ENCODE measurements at places on chromosomes 4 and X.

- no peak for DNase-seq
These were observed 96.5 kb downstream of the ARHGAP10 start for GRCh38 chr4:147828331-147828905.

DNA sequence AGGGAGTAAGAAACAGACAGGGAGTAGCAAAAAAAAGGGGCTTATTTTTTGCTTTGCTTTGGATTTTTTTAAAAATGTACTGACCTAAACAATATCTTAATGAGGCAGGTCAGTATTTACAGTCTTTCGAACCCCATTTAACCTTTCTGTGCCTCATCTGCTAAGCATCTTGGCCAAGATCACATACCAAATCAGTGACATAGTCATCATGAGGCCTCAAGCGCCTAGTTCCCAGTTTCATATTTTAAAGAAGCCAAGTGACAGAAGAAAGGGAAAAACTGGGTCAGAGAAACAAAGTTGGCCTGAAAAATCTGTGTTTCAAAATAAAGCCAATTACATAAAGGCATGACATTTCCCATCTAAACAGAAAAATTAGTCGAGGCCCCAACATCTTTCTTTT, 94.6 kb upstream of the WDR44 start:
- no peak for DNase-seq

- DNase-seq = no peak
These were observed 44.1 kb downstream of the SLC16A2 start for GRCh38 chrX:74465424-74465823.

DNA sequence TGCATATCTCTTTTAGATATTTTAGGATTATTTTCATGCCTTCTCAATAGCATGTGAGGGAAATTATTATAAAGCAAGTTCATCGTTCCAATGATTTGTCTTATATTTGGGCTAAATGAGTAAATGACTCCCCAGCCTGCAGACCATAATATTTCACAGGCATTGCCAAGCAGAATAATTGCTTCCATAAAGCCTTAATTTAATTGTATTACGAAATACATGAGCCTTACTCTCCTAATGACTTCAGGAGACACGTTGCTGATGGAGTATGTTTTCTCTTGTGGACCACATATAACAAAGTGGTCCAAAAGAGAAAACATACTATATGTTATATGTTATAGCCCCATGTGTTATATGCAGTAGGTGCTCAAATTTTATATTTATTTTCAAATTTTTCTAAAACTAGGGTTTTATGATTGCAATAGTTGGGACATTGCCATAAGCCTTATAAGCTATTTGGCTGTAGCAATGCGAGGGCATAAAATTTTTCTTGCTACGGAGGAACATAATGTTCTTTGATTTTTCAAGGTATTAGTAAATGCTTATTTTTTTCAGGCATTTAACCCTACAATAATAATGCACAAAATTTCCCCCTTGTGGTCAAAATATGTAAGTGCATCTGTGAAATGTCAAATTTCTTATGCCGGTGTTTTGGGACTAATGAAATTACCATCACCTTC, 26.2 kb upstream of the TMPRSS11D start:
- DNase-seq = no peak

DNA sequence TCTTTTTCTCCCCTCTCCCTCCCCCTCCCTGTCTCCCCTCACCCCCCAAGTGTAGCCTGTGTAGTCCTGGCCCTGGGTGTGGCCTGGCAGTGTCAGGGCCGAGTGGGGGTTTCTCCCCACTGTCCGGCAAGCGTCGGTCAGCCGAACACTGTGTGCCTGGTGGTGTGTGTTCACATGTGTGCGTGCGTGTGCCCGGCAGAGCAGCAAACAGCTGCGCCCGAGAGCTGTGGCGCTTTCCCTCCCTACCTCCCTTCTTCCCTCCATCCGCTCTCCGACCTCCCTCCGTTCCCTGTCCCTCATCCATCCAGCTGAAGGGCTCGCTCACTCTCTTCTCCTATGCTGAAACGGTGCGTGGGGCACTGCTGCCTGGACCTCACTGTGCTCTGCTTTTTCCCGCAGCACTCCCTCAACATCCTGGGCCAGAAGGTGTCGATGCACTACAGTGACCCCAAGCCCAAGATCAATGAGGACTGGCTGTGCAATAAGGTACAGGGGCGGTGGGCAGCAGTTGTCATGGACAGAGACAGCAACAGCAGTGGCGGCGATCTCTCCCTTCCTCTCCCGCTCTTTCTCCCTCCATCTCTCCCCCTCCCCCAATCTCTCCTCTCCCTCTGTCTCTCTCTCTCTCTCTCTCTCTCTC, 17.4 kb upstream of the UBA1 start:
- DNase-seq = no peak

GRCh38 chr4:115278830-115279229, 165.4 kb upstream of the NDST4 start:
- DNase-seq = no peak

DNA sequence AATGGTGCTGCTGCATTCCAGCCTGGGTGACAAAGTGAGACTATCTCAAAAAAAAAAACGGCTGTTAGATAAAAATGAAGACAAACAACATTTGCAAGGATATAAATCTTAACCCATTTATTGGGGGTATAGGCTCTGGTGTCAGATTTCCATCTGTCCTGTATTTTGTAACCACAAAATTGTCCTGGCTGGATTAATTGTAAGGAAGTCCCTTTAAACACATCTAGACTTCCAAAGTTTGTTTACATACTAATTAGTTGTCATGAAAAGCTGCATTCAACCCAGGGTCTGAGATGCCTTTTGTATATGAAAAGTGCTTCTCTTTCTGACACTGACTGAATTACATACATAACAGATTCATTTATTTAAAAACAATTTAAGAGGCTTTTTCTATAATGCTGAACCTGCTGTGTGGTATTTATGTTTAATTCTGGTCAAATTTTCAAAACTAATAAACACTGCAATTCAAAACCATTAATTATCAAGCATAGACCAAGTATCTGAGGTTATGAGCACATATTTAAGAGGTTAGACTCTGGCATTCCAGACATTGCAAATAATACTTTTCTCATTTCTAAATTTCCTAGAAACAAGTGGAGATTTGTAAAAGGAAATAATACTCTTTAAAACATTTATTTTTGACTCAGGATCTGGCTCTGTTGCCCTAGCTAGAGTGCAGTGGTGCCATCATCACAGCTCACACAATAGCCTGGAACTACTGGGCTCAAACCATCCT, 17.5 kb upstream of the UGDH start:
- DNase-seq = no peak
